ENCODE measurements at places on chromosomes 6 and 20.
A peak's percentile ranks its signal among the peaks of the same experiment; 100 is the strongest.

GRCh38 chr6:92297101-92297500 is 1122.3 kb downstream of the EPHA7 start:
- no peak for DNase-seq

- peak; percentile 18 for DNase-seq
These were observed 146.9 kb downstream of the PRKN start for GRCh38 chr6:162580619-162581018.

DNA sequence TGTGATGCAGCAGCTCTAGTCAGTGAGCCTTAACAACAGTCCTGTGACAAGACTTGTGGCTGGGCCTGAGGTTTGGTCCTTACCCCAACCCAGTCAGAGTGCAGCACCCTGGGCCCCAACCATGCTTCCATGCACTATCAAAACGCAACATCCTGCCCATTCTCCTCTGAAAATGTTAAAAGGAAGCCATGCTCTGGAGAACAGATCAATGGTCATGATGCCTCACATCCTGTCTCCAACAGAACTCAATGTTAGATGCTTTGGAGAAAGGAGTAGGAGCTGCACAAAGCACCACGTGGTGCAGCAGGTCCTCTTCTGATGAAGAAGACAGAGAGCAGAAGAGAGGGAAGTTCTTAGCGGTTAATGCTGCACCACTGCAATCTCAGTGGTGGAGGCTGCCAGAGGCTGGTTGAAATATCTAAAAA is 41.9 kb downstream of the TRAM2 start:
- DNase-seq: no peak

DNA sequence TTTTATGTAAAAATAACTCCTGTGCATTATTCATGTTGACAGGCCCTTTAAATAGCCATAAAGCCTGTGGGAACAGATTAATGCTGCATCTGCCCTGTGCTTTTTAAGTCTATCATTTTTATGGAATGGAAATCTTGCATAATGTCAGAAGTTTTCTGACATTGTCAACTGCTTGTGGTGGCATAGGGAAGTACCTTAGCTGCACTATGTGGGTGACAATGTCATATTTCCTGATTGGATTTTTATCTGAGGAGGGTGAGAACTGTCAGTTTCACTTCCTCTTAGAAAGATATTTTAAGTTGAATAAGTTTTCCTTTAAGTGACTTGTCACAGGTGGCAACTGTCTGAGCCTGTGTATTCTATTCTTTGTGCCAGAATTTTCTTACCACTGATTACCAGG is 267.9 kb downstream of the PLCB1 start:
- DNase-seq: no peak

GRCh38 chr20:54822386-54822785 is 347.0 kb downstream of the DOK5 start:
- no peak for DNase-seq

DNA sequence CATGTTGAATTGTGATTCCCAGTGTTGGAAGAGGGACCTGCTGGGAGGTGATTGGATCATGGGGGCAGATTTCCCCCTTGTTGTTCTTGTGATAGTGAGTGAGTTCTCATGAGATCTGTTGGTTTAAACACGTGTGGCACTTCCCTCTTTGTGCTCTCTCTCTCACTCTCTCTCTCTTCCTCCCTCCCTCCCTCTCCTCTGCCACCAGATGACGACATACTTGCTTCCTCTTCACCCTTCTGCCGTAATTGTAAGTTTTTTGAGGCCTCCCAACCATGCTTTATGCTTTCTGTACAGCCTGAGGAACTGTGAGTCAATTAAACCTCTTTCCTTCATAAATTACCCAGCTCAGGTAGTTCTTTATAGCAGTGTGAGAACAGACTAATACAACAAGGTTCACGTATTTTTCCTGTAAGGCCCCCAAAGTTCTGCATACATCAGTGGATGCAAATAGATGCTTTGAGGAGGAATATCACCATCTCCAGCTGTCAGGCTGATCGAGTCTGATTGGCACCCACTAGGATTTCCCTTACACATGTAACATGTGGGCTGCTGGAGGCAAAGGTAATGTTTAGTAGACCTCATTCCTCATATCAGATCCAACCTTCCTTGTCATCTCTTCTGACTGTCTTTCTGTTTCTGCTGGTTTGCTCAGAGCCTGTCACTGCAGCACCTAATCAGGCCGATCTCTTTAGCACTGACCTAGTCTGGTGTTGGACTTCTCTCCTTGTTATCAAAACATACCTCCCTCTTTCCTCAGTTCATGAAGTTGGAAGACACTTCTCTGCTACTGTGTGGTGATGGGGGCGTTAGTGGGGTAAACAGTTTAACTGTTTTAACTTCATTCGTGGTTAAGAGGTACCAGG is 54.3 kb upstream of the BACH2 start:
- DNase-seq: no peak

- no peak for DNase-seq
These were observed 11.9 kb downstream of the ADGRF4 start for GRCh38 chr6:47710295-47710694.

DNA sequence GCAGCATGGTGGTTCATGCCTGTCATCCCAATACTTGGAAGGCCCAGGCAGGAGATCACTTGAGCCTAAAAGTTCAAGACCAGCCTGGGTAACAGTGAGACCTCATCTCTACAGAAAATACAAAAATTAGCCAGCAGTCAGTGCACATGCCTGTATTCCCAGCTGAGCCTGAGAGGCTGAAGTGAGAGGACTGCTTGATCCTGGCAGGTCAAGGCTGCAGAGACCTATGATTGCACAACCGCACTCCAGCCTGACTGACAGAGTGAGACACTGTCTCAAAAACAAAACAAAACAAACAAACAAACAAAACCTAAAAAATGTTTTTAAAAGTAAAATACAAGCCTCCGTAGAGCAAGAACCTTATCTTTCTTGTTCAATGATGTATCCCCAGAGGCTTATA is 6.0 kb downstream of the CEP85L start:
- DNase-seq: no peak

DNA sequence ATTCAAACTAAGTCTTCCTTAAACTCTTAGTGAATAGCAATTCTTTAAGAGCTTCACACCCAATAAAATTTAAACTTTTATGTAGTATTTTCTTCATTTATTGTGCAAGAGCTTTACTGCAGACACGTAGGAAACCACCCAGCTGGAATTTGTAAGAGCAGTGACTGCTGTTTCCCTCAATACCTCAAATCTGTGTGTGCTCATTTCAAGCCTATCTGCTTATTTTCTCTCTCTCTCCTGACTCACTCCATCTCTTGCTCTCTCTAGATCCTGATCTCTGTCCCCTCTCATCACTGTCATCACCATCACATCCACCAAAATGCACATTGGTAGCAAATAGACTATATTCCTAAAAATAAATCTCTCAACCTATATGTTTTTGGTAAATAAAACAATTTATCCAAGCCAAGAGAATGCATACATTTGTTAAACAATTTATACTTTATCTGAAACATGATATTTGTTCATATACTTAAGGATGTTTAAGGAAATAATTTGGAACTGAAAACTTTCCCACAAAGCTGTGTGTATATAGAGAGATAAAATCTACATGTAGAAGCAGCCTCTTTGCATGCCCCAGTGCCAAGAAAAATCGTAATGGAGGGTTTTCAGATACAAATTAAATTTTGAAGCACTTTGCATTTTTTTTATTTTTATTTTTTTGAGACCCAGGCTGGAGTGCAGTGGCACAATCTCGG is 273.0 kb downstream of the TFAP2A start:
- no peak for DNase-seq

DNA sequence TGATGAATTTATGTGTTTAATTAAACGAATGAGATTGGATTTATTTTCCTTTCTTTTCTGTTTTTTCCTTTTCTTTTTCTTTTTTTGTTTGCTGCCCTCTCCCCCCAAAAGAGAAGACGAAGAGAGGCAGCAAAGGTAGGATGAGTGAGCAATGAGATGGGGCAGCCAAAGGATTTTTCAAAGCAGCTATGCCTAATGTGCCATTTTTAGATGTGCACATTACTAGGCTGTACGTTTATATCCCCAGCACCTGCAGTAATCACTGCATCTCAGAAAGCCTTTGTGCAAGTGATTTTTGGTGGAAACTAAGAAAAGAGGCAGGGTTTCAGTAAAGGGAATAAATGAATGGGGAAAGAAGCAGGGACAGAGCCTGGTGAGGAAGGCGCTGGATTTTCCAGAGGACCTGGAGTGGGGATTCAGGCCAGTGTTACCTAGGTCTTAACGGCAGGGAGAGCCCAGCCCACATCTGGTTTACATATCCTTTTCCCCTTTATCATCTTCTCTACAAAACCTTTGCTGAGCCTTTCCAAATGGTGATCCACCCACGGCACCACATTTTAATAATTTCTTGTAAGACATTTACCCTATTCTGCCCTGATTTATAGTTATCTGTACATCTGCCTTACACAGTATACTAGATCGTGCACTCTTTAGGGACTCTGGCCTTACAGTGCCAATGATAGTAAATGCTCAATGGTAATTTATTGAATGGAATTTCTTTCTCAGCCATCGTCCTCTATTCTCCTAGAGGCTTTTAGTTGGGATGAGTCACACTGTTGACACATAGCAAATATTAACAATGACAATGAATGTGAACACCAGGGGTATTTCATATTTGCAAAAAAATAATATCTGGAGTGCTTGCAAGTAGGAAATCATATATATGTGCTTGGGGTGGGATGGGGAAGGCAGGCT is 38.3 kb upstream of the ATXN1 start:
- DNase-seq: no peak

DNA sequence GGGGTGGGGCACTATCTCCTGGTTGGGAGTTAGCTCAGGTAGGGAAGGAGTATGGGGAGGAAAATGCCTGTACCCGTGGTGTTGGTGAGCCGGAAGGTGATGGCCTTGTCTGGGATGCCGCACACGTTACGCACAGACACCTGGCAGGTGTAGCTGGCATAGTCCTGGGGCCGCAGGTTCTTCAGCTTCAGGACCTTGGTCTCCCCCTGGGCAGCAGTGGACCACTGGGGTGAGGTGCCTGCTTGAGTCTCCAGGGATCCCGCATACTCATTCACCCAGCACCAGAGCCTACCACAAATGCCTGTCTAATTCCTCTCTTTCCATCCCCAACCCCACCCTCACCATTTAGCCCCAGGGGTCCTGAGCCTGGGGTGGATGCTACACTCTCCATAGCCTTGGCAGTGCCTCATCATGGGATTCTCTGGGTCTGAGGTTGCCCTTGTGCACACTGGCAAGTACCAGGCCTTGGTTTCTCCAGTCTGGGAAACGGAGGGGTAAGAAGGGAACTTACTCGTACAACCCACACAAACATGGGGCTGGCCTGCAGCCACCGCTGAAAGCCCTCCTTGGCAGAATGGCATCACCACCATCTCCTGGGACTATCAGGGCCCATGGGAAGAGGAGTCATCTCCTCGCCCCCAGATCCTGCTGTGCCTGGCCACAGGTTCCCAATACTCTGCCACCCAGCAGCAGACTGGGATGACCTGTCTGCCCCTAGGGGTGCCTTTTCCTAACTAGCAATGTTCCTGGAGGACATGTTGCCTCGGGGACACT is 42.8 kb downstream of the MDGA1 start:
- DNase-seq: no peak

DNA sequence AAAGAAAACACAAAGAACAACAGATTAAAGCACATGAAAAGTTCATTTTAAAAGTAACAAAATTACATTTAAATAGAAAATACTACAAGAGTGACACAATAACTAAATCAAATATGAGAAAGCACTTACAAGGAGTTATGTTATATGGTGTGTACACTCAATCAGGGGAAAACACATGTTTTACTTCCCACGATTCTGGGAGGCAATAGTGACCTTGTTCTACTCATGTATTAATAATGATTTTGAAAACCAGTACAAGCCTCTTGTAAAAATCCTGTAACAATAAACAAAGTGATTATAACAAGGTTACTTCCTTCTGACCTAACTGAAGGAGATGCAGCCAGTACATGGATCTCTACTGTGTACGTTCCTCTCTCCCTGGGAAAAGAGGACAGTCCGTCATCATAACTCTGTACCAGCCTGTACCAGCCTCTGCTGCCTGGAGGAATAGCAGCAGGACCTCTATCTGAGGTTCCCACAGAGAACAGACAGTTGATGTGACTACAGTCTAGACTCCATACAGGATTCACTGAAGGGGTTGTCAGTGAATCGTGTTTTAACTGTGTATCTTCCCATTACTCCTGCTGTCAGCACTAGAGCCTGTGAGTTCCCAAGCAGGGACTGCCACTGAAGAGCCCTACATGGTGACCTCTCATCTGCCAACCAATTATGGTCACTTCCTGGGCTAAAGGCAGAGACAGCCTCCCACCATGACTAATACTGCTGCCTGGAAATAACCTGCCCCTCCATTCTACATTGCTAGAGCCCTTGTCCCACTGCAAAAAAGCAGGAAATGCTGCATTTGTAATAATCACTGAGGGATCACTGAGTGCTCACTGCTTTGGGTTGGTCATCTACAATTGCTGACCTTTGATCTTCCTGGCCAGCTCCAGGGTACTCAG is 149.7 kb downstream of the KIF16B start:
- no peak for DNase-seq

GRCh38 chr20:910870-911770 is 5.0 kb downstream of the ANGPT4 start:
- DNase-seq: no peak

DNA sequence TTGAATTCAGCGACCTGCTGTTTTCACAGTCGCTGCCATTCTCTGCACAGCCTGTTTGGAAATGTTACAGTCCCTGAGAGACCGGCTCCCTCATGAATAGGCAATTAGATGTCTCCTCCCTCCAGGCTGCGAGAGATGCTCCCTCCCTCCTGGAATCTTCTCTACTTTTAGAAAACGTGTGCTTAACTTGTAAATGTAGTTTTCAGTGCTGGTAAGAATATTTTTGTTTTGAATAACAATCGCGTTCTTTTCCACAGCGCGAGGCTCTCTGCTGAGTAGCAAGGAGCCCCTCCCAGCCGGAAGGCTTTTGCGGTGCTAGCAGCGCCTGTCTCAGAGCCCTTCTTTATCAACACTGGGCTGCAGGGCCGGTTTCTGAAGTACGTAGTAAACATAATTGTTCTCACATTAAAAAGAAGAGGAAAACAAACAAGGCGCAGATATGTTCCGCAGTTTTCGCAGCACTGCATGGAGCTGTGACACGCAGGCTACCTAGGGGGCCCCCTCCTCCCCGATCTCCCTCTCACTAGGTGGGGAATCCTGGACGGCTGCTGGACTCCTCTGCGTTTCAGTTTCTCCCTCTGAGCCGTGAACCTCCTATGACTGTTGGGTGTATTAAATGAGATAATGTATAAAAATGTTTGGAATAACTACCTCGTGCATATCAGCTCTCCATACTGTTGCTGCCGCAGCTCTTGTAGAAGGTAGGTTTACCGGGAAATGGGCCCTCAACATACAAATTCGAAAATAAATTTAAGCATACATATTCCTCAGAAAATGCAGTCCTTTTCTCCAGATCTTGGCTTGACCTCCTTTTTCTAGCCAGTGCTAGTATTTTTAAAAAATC is 79.0 kb upstream of the SPACA1 start:
- no peak for DNase-seq

- no peak for DNase-seq
These were observed 76.3 kb downstream of the CDK19 start for GRCh38 chr6:110738899-110739365.
